GM23248 (cell line): ENCODE measurements at places on chromosomes 12 and 14.

DNA sequence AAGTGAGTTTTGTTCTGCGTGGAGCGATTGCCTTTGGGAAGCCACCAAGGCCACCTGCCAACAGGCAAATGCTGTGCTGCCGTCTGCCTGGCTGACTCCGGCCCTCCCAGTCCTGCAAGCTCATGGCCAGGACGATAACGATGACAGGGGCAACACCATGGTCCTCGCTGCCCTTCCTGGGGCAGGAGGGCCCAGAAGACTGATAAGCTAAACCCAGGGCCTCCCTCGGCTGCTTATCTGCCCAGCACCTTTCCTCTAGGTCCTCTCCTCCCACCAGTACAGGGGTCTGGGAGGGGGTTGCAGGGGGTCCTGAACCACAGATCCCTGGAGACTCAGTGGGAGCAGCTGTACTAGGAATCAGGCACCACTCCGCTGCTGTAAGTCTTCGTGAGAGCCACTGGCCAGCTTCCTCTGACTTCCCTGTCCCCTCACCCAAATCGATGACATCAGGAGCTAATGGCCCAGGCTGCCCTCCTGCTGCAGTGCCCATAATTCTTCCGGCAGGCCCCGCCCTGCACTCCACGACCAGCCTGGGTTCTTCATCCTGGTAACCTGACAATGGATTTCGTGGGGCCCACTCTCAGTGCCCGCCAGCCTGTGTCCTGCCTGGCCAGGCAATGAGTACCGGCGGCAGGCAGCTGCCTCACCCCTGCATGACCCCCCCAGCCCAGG is 5.1 kb downstream of the ANKRD9 start:
- no peak for DNase-seq

DNA sequence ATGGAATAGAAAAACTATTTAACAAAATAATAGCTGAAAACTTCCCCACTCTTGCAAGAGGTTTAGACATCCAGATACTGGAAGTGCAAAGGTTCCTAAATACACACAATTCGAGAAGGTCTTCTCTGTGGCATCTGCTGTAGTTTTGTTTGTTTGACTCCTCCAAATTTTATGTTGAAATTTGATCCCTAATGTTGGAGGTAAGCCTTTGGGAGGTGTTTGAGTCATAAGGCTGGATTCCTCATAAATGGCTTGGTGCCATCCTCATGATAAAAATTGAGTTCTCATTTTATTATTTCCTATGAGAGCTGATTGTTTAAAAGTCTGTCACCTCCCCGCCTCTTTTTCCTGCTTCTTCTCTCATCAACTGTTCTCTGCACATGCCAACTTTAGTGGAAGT is 182.7 kb downstream of the MYRFL start:
- peak; percentile 9 for DNase-seq

GRCh38 chr12:71865166-71865713 is 25.7 kb downstream of the TBC1D15 start:
- peak; percentile 99 for DNase-seq

- DNase-seq: peak; percentile 59
Observed at GRCh38 chr12:123363740-123364531, 711 bp downstream of the SBNO1 start.

DNA sequence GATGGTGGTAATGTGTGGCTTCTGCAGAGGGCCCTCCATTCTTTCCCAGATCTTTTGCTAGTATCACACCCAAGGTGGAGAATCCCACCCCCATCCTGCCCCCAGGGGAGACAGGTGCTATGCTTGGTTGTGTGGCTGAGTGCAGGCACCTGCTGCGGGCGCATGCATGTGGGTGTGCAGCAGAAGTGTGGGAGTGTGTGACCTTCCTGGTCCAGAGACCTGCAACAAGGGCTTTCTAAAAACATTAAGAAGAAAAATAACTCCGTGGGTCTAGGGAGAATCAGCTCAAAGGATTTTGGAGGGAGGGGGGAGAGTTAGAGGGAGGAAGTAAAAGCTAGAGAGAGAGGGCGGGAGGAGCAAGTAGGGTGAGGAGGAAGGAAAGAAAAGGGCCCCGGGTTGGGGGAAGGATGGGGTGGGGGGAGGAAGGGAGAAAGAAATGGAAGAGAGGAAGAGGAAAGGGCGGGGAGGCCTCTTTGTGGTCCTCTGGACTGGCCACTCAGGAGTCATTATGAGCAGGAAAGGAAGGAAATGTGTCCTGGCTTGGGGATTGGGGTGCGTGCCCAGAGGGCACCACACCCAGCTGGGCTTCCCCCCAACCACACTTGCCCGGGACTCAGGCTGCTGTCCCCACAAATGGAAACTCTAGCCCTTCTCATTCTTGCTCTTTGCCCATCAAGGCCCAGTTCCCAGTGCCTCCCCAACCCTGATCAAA is 3.1 kb upstream of the FIGNL2 start:
- DNase-seq: no peak

DNA sequence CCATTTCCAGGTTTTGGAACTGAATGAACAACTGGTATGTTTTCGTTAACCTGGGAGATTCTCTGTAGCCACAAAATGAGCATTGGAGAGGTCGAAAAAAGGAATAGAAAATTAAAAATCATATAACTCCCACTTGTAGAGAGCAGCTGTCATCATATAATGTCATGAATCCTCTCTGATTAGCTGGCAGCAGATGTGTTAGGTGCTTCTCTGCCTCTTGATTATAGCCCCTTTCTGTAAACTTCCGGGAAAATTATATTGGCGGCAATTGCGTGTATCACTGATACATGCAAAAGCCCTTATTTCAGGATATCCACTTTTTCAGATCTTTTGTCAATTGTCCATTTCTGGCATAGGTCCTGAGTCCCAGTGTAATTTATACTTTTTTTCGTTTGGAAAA is 31.7 kb downstream of the FGD4 start:
- no peak for DNase-seq

DNA sequence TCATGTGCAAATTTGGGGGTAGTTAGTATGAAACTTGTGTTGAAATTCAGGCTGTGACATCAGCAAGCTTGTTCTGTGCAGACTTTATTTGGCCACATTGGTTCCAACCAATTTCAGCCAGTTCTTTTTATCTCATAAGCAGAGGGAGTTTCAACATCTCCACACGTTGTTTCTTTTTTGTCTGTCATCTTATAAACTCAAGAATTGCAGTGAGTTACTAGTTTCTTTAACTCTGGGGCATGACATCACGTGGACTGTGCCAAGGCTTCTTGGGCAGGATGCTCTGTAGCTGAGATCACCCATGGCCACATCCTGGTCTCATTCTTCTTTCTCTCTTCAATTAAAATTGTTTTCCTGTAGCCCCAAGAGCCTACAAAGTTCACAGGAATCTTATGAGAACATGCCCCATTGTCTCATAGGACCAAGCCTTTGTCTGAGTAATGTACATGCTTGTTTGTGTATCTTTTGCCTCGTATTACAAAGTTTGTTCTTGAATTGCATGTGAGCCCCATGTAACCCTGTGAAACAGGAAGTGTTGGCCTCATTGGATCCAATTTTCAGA is 982.0 kb upstream of the TMEM132C start:
- DNase-seq: peak; percentile 98

DNA sequence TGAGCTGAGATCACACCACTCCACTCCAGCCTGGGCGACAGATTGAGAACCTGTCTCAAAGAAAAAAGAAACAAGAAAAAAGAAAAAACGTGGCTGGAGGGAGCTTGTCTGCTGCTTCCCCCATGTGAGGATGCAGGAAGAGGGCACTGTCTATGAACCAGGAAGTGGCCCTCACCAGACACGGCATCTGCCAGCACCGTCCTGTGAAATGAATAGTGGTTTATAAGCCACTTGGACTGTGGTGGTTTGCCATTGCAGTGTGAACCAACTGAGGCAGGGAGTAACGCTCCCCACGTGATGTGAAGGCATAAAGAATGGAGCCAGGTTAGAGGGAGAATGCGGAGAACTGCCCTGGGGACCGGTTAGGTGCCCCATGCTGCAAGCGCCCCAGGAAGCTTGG is 4.5 kb upstream of the BRF1 start:
- no peak for DNase-seq

DNA sequence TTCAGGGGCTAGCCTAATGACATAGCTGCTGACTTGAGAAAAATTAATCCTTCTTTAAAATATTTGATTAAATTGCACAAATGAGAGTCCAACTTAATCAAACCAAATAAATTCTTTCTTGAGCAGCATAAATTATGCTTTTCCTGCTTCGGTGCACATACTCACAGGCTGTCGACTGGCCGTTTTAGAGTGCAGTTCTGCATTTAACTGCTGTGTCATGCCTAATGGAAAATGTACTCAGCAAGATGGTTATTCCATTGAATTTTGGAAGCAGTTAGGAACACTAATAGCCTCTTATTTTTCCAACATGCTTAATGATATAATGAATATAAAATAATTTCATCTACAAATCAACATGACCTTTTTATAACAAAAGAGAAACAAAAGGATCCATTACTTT is 266.1 kb upstream of the LRIG3 start:
- no peak for DNase-seq

- DNase-seq: no peak
Observed at GRCh38 chr14:101065246-101065645, 161.7 kb upstream of the RTL1 start.

DNA sequence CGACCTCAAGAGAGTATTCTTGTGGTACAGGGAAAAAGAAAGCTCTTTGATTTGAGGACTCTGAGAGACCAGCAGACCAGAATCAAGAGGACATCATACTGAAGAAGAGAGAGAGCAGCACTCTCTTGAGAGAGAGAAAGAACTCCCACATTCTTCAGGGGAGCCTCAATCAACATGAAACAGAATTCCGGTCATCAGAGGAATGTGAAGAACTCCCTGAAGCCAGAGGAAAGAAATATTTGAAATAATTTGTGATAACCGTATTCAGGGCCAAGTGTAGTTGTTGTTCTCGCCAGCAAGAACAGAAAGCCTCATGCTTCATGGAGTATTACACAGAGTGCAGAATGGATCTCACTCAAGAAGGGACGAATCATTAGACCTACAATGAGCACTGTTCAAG is 363.8 kb upstream of the TMEM132C start:
- peak; percentile 28 for DNase-seq

DNA sequence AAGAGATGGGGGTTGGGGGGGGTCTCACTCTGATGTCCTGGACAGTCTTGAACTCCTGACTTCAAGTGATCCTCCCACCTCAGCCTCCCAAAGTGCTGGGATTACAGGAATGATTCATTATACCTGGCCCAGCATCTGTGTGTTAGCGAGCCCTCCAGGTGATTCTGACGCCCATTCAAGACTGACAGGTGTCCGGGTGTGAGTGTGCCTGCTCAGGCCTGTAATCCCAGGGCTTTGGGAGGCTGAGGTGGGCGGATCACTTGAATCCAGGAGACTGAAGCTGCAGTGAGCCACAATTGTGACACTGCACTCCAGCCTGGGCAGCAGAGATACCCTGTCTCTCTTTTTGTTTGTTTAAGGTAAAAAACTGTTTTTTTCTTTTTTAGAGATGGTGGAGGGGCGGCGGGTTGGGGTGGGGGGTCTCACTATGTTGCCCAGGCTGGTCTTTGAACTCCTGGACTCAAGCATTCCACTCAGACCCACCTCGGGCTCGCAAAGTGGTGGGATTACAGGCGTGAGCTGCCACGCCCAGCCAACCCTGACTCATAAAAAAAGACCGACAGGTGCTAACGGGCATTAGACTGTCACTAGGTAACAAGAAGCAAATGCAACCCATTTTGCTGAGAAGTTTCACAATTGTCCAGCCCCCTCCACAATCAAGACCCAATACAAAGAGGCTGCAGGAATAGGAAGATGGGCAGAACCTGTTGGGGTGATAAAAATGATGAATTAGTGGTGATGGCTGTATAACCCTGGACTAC is 4.7 kb downstream of the VSIG10 start:
- DNase-seq: no peak

- DNase-seq: peak; percentile 16
Observed at GRCh38 chr14:72975770-72976169, 49.5 kb downstream of the DCAF4 start.

- peak; percentile 73 for DNase-seq
Observed at GRCh38 chr14:104795781-104796686, 486 bp upstream of the AKT1 start.

DNA sequence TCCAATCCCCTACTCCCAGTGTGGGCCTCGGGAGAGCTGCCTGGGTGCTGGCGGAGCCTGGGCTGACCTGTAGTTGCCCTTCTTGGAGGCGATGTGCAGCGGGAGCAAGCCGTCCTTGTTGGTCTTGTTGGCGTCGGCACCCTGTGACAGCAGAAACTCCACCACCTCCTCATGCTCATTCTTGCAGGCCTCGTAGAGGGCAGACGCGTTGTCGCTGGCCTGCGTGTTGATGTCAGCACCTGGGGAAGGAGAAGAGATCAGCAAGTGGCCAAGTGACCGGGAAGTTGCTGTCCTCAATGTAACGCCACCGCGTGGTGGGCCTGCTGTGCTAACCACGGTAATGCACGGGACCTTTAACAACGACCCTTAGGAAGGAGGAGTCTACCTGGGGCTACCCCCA is 20.1 kb downstream of the FAM181A start:
- no peak for DNase-seq

DNA sequence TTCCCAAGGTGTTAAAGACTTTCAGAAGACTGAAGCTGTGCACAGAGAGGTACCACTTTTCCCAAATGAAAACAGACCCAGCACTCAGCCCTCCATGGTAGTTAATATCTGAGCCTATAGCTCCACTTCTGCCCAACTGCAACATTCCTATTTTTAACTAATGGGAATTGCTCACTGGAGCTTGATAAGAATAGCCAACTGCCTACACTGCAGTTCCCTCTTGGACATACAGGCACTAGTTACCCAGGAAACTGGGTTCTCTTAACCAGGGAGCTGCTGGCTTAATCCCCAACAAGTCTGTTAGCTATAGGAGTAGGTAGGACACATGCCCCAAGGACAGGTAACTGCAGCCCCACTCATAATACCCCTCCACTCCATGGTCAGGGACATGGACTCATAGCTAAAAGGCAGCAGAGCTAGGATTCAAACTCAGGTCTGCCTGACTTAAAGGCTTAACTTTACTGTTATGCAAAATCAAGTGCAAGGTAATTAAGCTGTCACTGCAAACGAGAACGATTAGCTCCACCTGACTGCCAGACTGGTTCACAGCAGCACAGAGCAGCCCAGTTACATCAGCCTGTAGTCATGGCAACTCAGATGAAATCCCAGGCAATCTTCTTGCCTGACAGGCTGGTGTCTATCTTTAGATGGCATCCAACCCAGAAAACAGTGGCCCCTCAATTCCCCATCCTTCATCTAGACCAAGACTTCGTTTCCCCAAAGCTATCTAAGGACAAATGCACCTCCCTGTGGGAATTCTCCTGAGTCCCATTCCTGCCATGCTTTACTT is 77.1 kb upstream of the ACTN1 start:
- peak; percentile 50 for DNase-seq

GRCh38 chr12:28939427-28939826 is 209.7 kb upstream of the FAR2 start:
- peak; percentile 67 for DNase-seq

GRCh38 chr14:36506732-36507614 is 13.1 kb downstream of the NKX2-1 start:
- DNase-seq: no peak

- DNase-seq: no peak
Observed at GRCh38 chr12:122726080-122726558, 4.5 kb downstream of the HCAR1 start.

- DNase-seq: no peak
Observed at GRCh38 chr14:69850086-69850735, 29.0 kb upstream of the SMOC1 start.
